Hematopoietic multipotent progenitor cell treated with erythropoietin and hydrocortisone succinate and interleukin-3 and kit ligand, for 6 days (in vitro differentiated cells): ENCODE measurements at places on chromosomes 7 and 10.

- no peak for DNase-seq
Measured at GRCh38 chr7:117639966-117640365, 160.1 kb downstream of the CFTR start.

GRCh38 chr7:17600340-17600752, 301.9 kb downstream of the AHR start:
- DNase-seq: no peak

- DNase-seq: no peak
Measured at GRCh38 chr7:357531-358209, 67.7 kb downstream of the FOXL3 start.

GRCh38 chr7:94042381-94042780, 38.2 kb upstream of the BET1 start:
- DNase-seq: no peak

DNA sequence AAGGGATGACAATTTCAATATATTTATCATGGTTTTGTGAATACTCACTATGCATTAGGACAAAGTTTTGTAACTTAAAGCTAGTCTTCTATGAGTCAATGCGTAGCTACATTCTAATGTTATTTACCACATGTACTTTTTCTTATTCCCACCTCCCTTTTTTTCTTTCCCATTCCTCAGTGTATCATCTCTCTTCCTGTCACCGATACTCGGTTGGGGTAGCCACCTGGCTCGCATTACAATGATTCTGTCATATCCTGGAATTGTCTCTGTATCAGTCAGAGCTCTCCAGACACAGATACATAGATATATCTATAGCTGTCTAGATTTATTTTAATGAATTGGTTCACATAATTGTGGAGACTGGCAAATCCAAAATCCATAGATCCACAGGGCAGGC, 9.8 kb upstream of the RALA start:
- no peak for DNase-seq

- DNase-seq: no peak
Measured at GRCh38 chr7:31076641-31077310, 24.7 kb downstream of the ADCYAP1R1 start.

DNA sequence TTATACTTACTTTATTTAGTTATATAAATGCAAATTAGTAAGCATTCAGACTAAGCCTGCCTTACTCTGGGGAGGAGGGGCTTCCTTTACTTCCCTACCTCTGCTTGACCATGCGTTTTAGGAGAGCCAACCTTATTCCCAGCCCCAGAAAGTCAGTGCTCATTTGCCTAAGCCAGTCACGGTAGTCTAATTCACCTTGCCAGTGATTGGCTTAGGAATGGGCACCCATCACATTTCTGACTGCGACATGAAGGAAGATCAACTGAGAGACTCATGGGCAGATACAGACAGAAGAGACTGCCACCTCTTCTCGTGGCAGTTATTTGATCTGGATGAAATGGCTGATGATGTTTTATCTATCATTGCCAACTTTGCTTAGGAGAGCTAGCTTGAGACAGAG, 29.5 kb downstream of the RPA3 start:
- peak; percentile 23 for DNase-seq

- DNase-seq: no peak
Measured at GRCh38 chr10:54854389-54854788, 53.4 kb upstream of the PCDH15 start.

DNA sequence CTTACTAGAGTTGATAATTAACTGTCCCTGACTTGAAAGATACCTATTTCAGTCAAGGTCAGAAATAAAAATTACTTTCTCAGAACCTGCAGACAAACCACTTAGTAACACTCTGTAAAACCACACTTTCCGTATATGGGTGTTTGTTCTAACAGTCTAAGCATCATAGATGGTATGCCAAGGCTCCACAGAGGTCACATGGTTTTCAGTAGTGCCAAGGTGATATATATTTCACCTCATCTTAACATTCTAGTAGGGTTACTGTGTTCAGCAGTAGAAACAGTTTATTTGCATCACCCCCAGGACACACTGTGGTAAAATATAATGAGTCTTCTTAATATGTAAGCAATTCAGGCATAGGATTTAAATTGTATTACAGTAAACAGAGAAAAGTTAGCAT, 61.5 kb downstream of the KCND2 start:
- no peak for DNase-seq

GRCh38 chr7:94323844-94324243, 70.9 kb upstream of the COL1A2 start:
- no peak for DNase-seq

GRCh38 chr10:5816170-5816569, 2.9 kb upstream of the GDI2 start:
- no peak for DNase-seq

GRCh38 chr10:20535897-20536881, 360.9 kb downstream of the NEBL start:
- DNase-seq: no peak

GRCh38 chr10:11593612-11594011, 17.8 kb downstream of the USP6NL start:
- no peak for DNase-seq

DNA sequence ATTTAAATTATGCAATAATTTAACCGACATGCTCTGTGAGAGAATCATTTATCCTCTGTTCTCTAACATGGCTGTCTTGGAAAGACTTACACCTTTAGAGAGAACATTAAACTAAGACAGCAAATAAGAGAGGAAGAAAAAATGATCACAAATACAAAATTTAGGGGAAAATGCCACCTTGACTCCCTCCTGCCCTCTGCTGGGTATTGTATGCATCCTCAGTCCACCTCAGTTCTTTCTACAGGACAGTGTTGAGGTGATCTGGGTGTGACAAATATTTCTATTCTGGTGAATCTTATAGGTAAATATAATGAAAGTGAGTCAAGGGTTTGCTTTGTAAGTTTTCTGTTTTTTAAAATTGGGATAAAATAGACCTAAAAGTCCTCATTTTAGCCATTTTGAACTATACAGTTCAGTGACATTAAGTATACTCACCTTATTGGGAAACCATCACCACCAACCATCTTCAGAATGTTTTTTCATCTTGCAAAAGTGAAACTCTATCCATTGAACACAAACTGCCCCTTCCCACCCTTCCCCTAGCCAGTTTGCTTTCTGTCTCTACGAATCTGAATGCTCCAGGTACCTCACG, 61.5 kb upstream of the ELMO1 start:
- DNase-seq: peak; percentile 79

- DNase-seq: no peak
Measured at GRCh38 chr10:87781545-87781944, 36.5 kb downstream of the ATAD1 start.

GRCh38 chr7:108211382-108212201, 81.4 kb upstream of the LAMB4 start:
- DNase-seq: peak; percentile 48

GRCh38 chr7:128398841-128399135, 11.0 kb downstream of the IMPDH1 start:
- DNase-seq: no peak

GRCh38 chr7:124201768-124202349, 169.0 kb upstream of the TMEM229A start:
- no peak for DNase-seq
